Naive thymus-derived CD4-positive, alpha-beta T cell (primary cell): ENCODE measurements at places on chromosomes 1 and 21.
A peak's percentile ranks its signal among the peaks of the same experiment; 100 is the strongest.

DNA sequence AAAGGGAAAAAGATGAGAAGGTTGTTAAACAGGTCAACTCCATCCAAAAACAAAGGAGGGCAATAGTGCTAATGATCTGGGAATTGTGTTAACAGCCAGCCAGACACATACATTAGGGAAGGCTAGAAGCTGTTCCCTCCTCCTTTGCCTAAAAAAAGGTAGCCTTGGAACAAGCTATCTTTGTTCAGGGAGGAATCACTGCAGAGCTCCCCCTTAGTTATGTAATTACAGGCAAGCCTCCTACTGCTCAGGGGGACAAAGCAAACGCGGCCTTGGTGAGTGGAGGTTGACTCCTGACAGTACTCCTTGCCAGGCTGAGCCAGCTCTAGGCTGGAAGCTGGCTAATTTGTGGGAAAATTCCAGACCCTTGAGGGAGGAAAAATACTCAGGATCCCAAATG, 97.6 kb downstream of the VAV3 start:
- no peaks in the 10 kb centered on the region for H3K36me3 ChIP-seq
- H3K27ac ChIP-seq, result no peak overlapping the region
- no peaks in the 10 kb centered on the region for H3K4me1 ChIP-seq
- H3K4me3 ChIP-seq, result no peak overlapping the region
- DNase-seq, result no peak
- H3K27me3 ChIP-seq, result no peaks in the 10 kb centered on the region

- H3K27ac ChIP-seq, result no peak overlapping the region
- no peaks in the 10 kb centered on the region for H3K4me1 ChIP-seq
- H3K27me3 ChIP-seq, result no peaks in the 10 kb centered on the region
- no peak overlapping the region for H3K4me3 ChIP-seq
- no peaks in the 10 kb centered on the region for H3K36me3 ChIP-seq
These were observed 41.9 kb upstream of the PLA2G5 start for GRCh38 chr1:20028125-20028524.

DNA sequence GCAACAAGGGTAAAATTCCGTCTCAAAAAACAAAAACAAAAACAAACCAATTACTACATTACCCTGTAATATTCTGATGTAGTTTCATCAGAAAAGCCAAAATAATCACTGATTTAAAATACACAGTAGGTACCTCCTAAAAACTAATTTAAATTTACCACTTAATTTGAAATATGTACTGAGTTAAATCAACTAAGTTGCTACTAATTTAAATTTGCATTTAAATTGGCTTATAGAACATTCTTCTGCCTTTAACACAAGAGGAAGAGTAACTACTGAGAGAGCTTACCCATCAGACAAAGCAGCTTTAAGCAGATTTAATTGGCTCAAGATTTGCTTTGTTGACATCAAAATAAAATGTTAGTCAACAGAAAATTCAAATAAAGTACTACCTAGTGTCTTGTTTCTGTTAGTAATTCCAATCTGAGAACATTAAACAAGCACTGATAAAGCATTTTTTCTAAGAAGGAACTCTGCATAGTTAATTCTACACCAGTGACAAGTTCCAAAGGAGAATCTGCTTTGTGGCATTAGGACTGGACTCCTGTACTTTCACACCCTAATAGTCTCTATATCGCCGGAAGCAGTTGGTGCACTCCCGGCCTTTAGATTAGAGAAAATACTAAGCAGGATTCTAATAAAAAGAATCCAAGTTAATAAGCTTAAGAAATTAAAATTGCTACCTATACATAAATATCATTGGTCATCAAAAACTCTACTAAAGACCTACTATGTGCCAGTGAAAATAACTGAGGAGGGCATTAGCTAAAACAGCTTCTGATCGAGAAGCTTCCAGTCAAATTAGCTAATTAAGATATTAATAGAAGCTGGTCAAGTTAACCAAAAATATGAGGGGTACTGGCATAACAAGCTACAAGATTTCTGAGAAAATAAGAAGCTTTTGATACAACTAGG, 8.4 kb downstream of the LUZP1 start:
- no peak for DNase-seq
- no peaks in the 10 kb centered on the region for H3K27me3 ChIP-seq
- no peak overlapping the region for H3K27ac ChIP-seq
- H3K36me3 ChIP-seq, result no peaks in the 10 kb centered on the region
- H3K4me3 ChIP-seq, result no peak overlapping the region

- no peaks in the 10 kb centered on the region for H3K36me3 ChIP-seq
- no peaks in the 10 kb centered on the region for H3K4me1 ChIP-seq
- H3K4me3 ChIP-seq, result no peak overlapping the region
These were observed 33.3 kb downstream of the EXTL2 start for GRCh38 chr1:100861379-100861778.

DNA sequence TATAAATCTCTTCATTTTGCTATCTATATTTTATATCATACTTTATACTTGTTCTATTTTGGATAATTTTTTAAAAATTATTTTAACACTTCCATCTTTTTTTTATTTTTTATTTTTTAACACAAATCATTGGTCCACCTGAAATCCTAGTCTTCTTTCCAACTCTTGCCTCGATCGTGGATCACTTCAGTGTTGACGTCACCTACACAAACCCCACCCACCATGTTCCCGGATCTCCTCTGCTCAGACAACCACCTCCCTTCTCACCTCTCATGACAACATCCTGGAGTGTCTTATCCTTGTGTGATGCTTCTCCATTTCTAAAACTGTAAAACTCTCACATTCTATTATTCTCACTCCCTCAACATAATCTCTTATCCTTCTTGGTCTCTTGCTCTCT, 34.1 kb upstream of the BTG3 start:
- H3K36me3 ChIP-seq, result no peaks in the 10 kb centered on the region
- no peaks in the 10 kb centered on the region for H3K27me3 ChIP-seq
- no peak overlapping the region for H3K27ac ChIP-seq
- no peaks in the 10 kb centered on the region for H3K4me1 ChIP-seq
- H3K4me3 ChIP-seq, result no peak overlapping the region
- no peak for DNase-seq

GRCh38 chr1:7608628-7609305, 162.3 kb upstream of the VAMP3 start:
- no peaks in the 10 kb centered on the region for H3K36me3 ChIP-seq
- no peak overlapping the region for H3K4me3 ChIP-seq
- no peaks in the 10 kb centered on the region for H3K4me1 ChIP-seq
- no peak overlapping the region for H3K27ac ChIP-seq

DNA sequence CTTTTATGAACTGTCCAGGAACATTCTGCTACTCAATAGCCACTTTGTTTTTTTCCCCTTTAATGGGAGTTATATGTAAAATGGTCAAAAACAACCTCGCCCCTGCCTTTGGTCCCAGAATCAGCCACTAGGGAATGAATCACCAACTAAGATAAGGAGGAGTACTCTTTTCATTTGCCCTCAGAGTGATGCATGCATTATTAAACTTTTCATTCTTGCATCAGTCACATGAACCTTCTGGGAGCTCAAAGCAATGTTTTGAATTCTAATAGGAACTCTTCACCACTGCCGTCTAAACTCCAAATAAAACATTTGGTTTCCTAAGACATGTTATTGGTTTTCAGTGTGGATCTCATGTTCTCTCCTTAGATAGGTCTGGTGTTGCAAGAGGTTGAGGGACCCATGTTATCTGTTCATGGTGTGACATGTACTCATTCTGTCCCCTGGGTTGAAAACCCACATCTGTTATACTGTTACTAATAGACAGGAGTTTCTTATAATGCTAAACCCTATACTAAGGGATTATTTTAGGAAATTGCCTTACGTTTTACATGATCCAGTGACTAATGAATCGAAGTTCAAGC, 17.8 kb upstream of the HSD17B7 start:
- H3K27me3 ChIP-seq, result no peaks in the 10 kb centered on the region
- H3K36me3 ChIP-seq, result no peaks in the 10 kb centered on the region
- no peak for DNase-seq
- H3K4me3 ChIP-seq, result no peak overlapping the region

DNA sequence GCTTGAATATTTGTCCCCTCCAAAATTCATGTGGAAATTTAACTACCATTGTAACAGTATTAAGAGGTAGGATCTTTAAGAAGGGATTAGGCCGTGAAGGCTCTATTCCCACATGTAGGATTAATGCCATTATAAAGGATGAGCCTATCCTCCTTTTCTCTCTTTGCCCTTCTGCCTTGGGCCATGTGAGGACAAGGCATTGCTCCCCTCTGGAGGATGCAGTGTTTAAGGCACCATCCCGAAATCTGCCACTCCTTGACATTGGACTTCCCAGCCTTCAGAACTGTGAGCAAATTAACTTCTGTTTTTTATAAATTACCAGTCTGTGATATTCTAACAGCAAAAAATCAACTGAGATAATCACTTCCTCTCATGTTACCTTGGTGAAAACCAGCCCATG, 124.4 kb downstream of the TOMM20 start:
- DNase-seq, result no peak
- H3K27ac ChIP-seq, result no peak overlapping the region
- no peaks in the 10 kb centered on the region for H3K4me1 ChIP-seq
- no peak overlapping the region for H3K4me3 ChIP-seq
- no peaks in the 10 kb centered on the region for H3K36me3 ChIP-seq
- H3K27me3 ChIP-seq, result no peaks in the 10 kb centered on the region

DNA sequence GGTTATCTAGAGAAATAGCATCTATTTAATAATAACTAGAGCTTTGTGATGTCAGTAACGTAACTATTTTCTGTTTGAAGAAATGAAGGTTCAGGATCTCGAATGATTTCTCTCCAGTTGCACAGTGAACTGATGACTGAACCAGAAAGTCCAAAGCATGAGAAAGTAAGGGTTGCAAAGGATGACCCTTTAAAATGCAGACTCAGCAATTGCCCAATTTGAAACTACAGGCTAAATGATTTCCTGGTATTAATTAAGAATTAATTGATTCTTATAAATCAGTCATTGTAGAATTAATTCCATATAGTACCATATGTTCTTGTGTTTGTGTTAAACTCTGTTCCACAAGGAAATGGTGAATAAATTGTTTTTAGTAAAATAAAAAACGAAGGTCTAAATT, 318.6 kb downstream of the NFIA start:
- H3K4me3 ChIP-seq, result no peak overlapping the region
- no peak overlapping the region for H3K27ac ChIP-seq
- H3K27me3 ChIP-seq, result no peaks in the 10 kb centered on the region
- no peaks in the 10 kb centered on the region for H3K4me1 ChIP-seq

DNA sequence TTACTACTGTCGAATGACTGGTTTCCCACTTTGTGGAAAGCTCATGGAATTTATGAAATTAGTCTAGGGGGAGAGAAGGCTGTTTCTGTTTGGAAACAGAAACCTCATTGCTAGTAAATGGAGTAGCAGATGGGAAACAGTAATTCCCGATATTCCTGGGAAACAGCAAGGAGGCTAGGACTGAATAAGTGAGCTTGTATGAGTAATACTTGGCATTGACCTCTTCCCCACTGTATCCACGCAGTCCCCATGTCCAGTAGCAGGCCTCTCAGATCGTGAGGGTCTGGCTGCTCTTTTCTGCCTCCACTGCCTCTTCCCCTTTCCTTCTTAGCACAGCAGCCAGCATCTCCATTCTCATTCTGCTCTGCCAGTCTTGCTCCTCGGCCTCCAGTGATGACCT, 75.5 kb downstream of the PRDM2 start:
- H3K27me3 ChIP-seq, result no peaks in the 10 kb centered on the region
- DNase-seq, result no peak
- no peak overlapping the region for H3K27ac ChIP-seq

GRCh38 chr21:41009398-41010100, 158.4 kb upstream of the BACE2 start:
- no peak for DNase-seq
- H3K4me3 ChIP-seq, result no peak overlapping the region
- H3K27ac ChIP-seq, result no peak overlapping the region
- no peaks in the 10 kb centered on the region for H3K27me3 ChIP-seq
- no peaks in the 10 kb centered on the region for H3K36me3 ChIP-seq

- DNase-seq, result no peak
- H3K4me3 ChIP-seq, result no peak overlapping the region
- no peaks in the 10 kb centered on the region for H3K27me3 ChIP-seq
- H3K4me1 ChIP-seq, result no peaks in the 10 kb centered on the region
These were observed 27.7 kb downstream of the FMO2 start for GRCh38 chr1:171212607-171213351.

GRCh38 chr1:158931055-158931737, at the start of gene PYHIN1:
TSS of gene PYHIN1 (plus strand) at chr1:158931552. CDS start at chr1:158936911, 5,359 bp downstream.
- H3K4me1 ChIP-seq, result peaks cover 34% of the 10 kb centered on the region
- H3K27ac ChIP-seq, result peak within 1 kb of the TSS; percentile 61
- no peaks in the 10 kb centered on the region for H3K27me3 ChIP-seq
- peak within 1 kb of the TSS; percentile 66 for H3K4me3 ChIP-seq

DNA sequence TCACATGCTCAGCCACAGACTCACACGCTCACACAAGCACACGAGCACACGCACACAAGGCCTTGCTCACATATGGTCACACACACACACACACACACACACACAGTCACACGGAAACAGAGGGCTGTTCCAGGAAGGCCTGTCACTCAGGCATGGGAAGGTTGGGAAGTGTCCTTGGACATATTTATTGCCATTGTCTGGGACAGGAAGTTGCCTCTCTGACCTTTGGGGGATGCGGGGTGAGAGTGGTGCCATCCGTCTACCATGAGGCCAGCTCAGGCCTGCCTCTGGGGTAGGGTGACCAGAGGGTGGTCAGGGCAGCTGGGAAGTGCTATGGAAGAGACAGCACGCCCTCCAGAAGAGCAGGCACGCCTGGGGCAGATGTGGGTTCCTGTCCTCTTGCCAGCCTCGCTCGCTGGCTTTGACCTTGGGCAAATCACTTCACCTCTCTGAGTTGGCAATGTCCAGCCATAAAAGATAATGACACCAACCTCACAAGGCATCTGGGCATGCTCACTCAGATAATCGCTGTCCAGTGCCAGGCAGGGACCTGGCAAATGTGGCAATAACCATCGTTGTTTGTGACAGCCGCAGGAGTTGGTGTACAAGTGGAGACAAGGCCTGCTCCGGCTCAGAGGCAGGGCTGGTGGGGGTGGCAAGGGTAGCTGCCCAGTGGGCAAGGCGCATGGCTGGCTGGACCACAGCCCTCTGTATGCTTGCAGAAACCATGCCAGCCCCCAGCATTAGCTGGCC, 8.0 kb upstream of the GUCA2A start:
- peaks cover 3% of the 10 kb centered on the region for H3K36me3 ChIP-seq
- H3K27ac ChIP-seq, result no peak overlapping the region
- H3K27me3 ChIP-seq, result no peaks in the 10 kb centered on the region
- peak; percentile 8 for DNase-seq
- H3K4me3 ChIP-seq, result no peak overlapping the region

- no peak overlapping the region for H3K4me3 ChIP-seq
- no peak overlapping the region for H3K27ac ChIP-seq
- H3K27me3 ChIP-seq, result no peaks in the 10 kb centered on the region
These were observed 1.1 kb upstream of the BRDT start for GRCh38 chr1:91948097-91948496.

DNA sequence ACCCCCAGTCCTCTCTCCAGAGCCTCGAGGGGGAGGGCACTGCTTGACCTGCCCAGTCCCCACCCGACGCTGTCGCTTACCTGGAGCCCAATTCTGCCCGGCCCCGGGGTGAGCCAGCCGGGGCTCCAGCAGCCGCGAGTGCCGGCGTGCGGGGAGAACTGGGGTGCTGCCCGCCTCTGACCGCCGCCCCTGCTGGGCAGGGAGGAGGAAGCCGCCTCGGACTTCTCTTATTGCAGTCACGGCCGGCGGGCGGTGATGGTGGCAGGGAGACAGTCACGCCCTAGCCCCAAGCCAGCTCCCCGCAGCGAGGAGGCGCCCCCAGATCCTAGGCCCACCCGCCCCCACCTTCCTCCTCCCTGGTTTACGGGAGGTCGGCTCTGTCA, at the start of gene FGR:
Gene FGR (minus strand): TSS at position 201 of the 383 bp plus-strand sequence. CDS start 11,269 bp downstream, outside the sequence.
- H3K27ac ChIP-seq, result peak within 1 kb of the TSS; percentile 51
- H3K27me3 ChIP-seq, result no peaks in the 10 kb centered on the region
- peaks cover 52% of the 10 kb centered on the region for H3K4me1 ChIP-seq
- DNase-seq, result no peak
- peak within 1 kb of the TSS; percentile 50 for H3K4me3 ChIP-seq

GRCh38 chr1:203598752-203599151, 27.9 kb upstream of the ATP2B4 start:
- H3K36me3 ChIP-seq, result no peaks in the 10 kb centered on the region
- no peaks in the 10 kb centered on the region for H3K27me3 ChIP-seq
- H3K4me3 ChIP-seq, result no peak overlapping the region
- H3K4me1 ChIP-seq, result no peaks in the 10 kb centered on the region
